ENCODE measurements at places on chromosomes 7 and 10.

DNA sequence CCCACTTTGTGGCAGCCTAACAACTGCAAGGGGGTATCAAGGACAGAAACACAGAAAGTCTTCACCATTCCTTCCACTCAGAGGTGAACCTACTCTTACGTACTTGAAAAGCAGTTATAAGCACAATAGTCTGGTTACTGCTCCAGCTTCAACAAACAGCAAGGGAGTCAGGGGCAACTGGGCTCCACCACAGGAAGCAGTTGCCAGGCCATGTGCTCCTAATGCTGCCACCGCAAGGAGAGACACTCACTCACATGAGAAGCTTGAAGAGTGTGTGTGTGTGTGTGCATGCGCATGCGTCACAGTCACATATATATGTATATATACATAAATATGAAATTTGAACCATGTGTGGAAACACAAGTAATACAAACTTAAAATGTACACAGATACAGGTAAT is 65.5 kb downstream of the GRB10 start:
- DNase-seq: no peak

GRCh38 chr7:127245002-127245401 is 7.7 kb downstream of the GRM8 start:
- DNase-seq: no peak

- DNase-seq: no peak
Observed at GRCh38 chr10:110852947-110853346, 18.8 kb upstream of the PDCD4 start.

DNA sequence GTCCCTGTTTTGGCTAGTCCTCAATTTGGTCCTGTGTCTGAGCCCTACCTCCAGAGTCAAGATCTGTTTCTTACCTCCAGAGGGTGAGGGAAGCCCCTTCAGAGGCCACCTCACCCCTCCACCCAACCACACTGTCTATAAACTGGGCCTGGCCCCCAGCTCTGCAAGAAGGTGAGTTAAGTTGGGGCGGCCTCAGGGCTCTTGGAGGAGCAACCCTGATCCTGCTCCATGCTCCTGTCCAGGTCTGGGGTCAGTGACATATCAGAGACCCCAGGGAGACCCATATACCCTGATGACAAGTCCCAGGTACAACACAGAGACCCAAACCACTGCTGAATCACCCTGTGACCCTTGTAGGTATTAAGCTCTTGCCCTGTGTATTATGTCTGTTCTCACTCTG is 69.5 kb downstream of the MYL10 start:
- no peak for DNase-seq

GRCh38 chr10:86068231-86069054 is 298.2 kb downstream of the GRID1 start:
- DNase-seq: no peak

DNA sequence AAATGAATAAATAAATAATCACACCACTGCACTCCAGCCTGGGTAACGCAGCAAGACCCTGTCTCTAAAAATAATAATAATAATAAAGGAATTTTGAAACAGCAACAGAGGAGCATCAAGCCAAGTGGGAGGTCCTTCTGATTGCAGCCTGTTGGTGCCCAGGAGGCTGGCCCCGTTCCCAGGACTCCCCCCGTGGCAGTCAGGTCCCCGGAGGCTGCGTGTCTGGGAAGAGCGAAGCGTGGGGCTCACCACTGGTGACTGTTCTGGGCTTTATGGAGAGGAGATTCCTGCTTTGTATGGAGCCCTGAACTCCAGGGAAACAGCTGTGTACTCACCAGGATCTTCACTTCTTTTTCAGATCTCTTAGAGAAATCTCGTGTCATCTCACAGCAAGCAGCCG is 19.3 kb upstream of the MYH16 start:
- no peak for DNase-seq

DNA sequence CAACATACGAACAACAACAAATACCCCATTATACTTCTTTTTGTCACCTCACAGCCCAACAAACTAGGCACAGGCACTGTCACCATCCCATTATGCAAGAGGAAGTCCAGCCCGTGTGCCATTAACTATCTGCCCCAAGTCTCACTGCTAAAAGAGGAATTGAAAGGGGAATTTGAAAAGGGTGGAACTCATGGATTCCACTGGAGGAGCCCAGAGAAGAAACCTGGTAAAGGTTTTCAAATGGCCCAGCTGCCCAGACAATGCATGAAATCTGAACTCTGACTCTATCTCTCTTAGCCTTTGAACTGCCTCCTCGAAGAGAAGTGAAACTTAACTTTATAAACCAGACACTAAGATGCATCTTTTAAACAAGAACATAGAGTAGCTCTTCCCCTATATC is 130.0 kb downstream of the PLXNA4 start:
- DNase-seq: no peak

DNA sequence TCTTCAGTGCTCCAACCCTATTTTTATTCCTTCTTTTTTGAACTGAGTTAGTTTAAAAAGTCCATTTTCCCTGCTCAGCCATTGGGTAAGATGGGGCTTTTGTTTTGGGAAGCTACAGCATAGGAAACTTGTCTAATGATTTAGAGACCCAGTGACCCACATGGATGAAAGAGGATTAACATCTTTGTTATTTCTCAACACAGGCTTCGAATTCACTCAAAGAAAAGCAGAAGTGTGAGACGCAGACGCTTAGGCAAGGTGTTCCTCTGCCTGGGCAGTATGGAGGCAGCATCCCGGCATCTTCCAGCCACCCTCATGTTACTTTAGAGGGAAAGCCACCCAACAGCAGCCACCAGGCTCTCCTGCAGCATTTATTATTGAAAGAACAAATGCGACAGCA is 152.0 kb downstream of the HDAC9 start:
- DNase-seq: no peak

GRCh38 chr7:142908921-142909890 is 23.7 kb upstream of the TRPV6 start:
- DNase-seq: no peak

DNA sequence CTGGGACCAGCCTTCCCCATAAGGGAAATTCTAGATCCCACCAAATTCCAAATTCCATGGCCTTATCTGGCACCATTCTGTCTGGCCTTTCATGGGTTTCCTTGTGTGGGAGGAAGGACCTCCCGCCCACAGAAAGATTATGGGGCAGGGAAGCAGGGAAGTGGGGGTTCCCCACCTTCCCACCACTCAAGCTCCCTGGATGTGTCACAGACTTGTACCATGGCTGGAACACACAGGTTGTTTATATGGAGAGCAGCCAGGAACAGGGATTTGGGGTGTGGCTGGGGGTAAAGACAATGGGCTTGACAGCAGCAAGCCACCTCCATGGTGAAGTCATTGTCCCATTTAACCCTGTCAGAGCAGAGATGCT is 18.3 kb downstream of the UNC5B start:
- DNase-seq: no peak

- no peak for DNase-seq
Observed at GRCh38 chr10:33211106-33211878, 123.2 kb downstream of the NRP1 start.

DNA sequence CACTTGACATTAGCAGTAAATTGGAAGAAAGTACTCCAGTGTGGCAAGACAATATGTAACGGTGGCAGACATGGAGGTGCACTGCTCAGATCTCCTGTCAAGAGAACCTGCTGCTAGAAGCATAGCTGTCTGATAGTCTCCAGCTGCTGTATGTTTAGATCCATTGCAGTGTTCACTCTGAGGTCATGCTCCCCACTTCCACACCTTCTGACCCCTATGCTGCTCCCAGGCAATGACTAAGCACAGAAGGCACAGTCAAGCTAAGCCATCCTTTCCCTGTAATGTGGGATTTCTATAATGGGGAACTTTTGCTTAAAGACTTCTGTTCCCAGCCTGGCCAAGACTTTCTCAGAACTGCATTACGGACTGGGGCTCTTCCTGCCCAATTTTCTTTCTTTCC is 315.8 kb downstream of the HPSE2 start:
- DNase-seq: no peak

DNA sequence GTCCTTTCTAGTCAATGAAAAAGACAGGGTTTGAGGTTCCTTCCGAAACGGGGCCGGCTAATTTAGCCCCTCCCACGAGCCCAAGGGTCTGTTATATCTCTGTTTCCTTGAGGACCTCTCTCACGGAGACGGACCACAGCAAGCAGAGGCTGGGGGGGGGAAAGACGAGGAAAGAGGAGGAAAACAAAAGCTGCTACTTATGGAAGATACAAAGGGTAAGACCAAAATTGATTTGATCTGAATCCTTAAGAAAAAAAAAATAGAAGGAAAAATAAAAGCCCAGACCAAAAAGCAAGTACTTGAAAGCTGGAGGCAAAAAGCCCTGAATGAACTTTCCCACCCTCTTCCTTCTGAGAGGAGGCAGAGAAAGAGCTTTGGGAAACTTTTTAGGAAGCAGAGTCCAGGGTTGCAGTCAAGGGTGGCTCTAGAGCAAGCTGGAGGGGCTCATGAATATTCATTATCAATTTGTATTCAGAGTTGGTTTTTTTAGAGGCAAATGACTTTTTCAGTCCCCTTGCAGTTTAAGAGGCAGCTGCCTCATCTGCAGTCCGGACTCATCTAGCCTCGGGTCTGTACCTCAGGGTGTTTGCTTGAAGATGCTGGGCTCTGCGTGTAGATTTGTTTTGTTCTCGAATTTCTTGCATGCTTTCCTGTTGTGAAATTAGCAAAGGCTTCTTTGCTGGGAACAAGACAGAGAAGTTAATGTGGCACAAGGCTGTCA is at the start of gene ENTPD1:
ENTPD1 (plus strand) TSS at position 123 of the 721 bp plus-strand sequence; CDS start at position 200, 77 bp downstream.
- no peak for DNase-seq

- DNase-seq: no peak
Observed at GRCh38 chr7:28474282-28474638, 61.9 kb downstream of the CREB5 start.

- no peak for DNase-seq
Observed at GRCh38 chr10:74530981-74531380, 295.4 kb upstream of the KAT6B start.

DNA sequence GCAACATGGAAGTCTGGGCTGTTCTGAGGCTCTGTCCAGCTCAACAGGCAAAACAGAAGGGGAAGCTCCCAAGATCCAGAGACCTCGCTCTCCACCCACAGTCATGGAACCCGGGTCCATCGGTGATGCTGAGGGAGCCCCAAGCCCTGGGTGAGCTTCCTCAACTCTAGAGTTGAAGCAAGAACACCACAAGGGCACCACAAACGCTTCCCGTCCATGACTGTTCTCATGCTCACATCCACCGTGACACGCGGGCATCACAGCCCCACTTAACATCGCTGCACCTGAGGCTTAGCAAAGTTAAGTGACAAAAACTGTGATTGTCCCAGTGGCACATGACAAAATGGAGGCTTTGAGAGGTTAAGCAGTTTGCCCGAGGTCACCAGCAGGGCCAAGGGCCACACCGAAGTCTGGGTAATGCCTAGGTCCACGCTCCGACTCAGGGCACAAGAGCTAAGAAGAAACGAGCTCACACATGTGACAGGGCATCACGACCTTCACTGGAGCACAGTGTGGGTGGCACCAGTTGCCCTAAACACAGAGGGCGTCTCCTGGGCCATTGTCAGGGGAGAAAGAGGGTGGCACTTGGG is 110.6 kb downstream of the OAT start:
- no peak for DNase-seq

DNA sequence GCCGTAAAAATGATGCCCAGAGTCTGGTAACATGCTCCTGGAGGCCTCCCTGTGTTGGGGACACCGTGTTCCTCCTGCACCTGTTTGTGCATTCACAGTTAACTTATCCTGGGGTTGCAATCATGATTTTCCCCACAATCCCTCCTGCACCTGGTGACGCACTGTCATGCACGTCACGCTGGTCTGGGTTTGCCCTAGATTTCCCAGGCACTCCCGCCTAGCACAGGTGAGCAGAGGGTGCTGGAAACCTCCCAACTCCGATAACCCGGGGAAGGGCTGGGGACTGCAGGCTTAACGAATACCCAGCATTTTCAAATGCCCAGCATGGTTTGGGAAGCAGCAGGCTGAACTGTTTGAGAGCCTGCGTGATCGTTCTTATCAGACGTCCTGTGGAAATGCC is 427.1 kb downstream of the TCERG1L start:
- DNase-seq: no peak

DNA sequence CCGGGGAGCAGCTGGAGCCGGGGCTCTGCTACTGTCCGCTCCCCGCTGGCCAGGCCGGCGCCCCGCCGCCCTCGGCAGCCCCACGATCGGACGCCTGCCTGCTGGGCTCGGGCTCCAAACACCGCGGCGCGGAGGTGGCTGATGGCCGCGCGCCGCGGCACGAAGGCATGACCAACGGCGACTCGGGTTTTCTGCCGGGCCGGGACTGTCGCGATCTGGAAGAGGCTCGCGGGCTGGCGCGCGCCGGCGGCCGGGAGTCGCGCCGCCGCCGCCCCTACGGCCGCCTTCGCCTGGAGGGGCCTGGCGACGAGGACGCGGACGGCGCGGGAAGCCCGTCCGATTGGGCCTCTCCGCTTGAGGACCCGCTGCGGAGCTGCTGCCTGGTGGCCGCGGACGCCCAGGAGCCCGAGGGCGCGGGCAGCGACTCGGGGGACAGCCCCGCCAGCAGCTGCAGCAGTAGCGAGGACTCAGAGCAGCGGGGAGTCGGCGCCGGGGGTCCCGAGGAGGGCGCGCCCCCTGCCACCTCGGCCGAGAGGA is 570 bp downstream of the TBC1D12 start:
- no peak for DNase-seq

GRCh38 chr7:92798517-92799249 is 37.7 kb downstream of the CDK6 start:
- no peak for DNase-seq

- no peak for DNase-seq
Observed at GRCh38 chr7:91656541-91657482, 223.7 kb downstream of the MTERF1 start.

- no peak for DNase-seq
Observed at GRCh38 chr7:28989211-28989980, 31.3 kb upstream of the TRIL start.

- no peak for DNase-seq
Observed at GRCh38 chr10:126315494-126316177, 72.6 kb downstream of the ADAM12 start.

DNA sequence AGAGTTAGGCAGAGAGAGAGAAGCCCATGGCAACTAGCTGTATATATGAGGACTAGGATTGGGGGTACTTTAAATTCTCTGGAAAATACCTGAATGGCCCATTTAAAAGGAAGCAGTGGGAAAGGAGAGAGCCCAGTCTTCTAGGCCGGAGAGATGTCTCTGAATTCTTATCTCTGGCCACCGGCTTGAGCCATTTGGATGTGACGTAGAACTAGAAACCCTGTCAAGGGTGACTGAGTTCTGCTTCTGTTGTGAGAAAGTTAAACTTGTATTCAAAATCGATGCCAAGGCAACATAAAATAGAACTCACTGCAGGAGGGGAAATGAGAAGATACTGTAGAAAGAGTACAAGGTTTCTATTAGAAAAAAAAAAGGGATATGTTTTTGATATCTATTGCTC is 6.3 kb upstream of the GSTK1 start:
- no peak for DNase-seq

GRCh38 chr10:126844406-126844805 is 60.8 kb upstream of the DOCK1 start:
- no peak for DNase-seq

- no peak for DNase-seq
Observed at GRCh38 chr7:66255534-66256100, 50.5 kb downstream of the TPST1 start.

DNA sequence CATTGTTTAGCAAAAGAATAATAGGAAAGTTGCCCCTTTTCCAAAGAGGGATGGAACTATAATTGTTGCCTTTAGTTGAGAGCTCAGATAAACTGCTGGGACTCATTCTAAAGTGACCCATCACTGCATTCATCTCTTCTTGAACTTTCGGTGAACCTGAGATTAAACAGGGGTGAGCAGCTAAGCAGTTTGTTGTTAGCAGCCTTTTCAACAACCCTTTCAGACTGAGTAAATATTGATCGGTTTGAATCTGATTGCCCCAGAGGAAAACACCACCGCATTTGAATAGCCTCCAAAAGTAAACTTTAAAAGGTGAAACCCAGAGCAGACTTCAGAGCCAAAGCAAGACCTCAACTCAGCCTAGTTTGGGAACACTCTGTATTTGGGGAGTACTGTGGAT is 4.7 kb downstream of the HOXA1 start:
- no peak for DNase-seq

All from stimulated activated CD4-positive, alpha-beta T cell treated with anti-CD3 and anti-CD28 coated beads, Interleukin-15, amount 100 ng/mL, for 48 hours (primary cell).